ENCODE measurements at places on chromosomes 4 and X.
A peak's percentile ranks its signal among the peaks of the same experiment; 100 is the strongest.

GRCh38 chr4:40335525-40335894 is 377 bp downstream of the CHRNA9 start:
- DNase-seq, result no peak

GRCh38 chr4:154615211-154615610 is 2.8 kb upstream of the FGG start:
- no peak for DNase-seq

DNA sequence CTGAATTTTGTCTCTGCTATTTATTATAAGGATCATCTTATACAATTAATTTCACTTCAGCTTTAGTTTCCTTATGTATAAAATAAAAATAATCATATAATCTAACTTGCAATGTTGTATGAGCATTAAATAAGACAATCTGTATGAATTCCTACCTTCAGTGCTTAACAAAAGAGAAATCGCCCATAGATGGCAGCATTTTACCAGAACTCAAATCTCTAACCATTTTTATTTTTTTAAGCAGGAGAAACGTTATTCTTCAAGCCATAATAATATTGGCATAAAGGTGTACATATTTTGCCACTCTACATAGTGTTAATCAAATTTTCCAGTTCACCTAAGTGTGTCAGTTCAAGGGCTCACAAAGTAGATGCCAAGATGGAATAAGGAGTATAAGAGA is 78.8 kb downstream of the TMEM47 start:
- DNase-seq, result no peak

- no peak for DNase-seq
Measured at GRCh38 chr4:38740303-38740702, 42.5 kb downstream of the TLR10 start.

- DNase-seq, result no peak
Measured at GRCh38 chr4:101102114-101102742, 245.1 kb downstream of the PPP3CA start.

DNA sequence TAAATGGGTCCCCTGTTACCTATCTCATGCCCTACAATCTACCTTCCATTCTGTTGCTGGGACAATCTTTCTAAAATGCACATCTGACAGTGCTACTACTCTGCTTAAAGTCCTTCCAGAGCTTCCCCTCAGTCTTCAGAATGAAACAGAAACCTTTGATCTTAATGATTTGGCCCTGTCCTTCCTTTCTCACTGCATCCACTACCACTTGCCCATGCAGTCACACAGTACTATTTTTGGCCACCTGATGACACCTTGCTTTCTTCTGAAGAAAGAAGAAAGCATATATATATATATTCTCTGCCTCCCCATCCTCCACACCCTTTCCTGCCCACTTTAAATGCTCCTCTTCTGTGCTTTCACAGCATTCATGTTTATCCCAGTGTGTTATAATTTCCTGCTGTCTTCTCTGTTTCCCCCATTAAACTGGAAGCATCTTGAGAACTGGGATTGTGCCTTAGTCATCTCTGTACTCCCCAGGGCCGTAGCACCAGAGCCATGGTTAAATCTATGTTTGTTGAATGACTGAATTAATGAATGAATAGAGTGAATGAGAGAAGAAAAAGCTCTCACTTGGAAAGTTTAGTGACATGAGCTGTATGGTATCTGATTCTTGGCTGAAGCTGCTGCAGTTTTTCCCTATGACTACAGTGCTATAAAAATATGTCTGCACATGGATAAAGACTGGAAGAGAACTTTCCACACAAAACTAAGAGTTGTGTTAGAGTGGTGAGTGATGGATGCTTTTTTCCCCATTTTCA is 56.2 kb downstream of the RTL9 start:
- DNase-seq, result no peak

DNA sequence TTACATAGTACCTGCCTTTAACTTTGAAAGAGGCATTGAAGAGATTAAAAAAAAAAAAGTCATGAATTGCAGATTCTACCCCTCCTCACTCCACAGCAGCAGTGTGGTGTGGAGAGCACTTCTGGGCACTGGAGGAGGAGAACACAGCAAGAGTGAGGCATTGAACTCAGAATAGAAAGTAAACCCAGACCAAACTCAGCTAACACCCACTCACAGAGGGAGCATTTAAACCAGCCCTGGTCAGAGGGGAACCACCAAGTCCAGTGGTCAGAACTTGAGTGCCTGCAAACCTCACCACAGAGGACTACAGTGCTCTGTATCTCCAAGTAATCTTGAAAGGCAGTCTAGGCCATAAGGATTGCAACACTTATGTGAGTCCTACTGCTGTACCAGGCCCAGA is 15.6 kb upstream of the UGT2A1 start:
- DNase-seq, result no peak

GRCh38 chr4:81650606-81651242 is 179.0 kb upstream of the RASGEF1B start:
- no peak for DNase-seq

- no peak for DNase-seq
Measured at GRCh38 chr4:27638163-27638915, 777.7 kb downstream of the STIM2 start.

DNA sequence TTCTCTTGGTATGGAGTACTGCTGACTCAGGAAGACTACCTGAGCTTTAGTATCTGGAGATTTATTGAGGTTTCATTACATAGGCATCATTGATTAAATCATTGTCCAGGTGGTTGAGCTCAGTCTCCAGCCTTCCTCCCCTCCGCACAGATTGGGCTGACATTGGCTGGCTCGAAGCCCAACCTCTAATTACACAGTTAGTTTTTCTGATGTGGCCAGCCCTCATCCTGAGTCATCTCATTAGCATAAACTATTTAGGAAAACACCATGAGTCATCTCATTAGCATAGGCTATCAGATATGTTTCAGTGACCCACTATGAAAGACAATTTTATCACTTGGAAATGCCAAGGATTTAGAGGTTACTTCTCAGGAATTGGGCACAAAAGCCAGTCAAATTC is 93.9 kb upstream of the ANKRD50 start:
- DNase-seq, result no peak

DNA sequence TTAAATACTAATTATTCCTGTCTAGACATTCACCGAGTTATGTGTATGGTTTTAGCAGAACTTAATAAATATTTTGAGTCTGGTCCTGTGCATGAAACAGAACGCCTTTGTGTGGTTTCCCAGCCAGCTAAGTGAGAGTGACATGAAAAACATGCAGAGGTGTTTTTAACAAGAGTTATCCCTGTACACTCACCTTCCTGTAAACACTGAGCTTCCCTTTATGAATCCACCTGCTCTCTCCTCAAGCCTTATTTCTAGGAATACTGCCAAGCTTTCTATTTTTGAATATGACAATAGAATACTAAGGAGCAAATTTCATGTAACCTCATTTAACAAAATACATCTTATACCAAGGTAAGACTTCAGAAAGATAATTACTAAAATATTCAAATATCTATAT is 270.3 kb upstream of the CTSO start:
- DNase-seq, result no peak

DNA sequence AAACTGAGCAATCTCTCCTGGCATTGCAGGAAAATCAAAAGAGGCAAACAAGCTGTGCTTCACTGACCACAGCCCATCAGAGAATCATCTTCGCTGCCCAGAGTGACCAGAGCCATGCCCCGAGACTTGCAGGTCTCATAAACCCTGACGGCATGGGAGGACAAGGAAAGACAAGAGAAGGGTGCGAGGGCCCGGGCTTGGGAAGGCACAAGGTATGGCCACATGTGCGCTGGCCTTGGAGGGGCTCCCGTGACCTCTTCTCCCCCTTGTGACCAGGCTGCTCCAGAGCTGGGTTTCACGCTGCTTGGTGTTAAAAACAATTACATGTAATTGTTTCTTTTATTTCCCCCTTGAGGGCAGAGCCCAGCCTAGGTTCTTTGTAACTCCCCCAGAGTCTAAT is 20.8 kb downstream of the DCTD start:
- no peak for DNase-seq

- DNase-seq, result no peak
Measured at GRCh38 chr4:39641451-39641850, 2.8 kb upstream of the SMIM14 start.

GRCh38 chr4:12658146-12658545 is 826.0 kb downstream of the RAB28 start:
- no peak for DNase-seq

DNA sequence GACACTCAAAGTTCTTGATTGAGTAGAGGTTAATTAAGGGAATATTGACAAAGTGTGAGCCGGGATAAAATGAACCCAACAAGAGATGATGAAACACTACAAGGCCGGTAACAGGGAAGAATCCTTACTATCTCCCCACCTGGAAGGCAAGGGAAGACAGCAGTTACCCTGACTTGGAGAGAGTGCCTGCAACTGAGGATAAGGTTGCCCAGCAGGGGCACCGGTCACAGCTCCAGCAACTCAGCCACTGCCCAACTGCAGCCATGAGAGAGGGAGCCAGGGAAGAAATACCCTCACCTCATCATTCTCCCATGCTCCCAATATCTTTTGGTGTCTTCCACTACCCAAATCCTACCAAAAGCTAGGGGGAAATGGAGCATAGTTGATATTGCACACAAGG is 212.7 kb downstream of the KCTD8 start:
- no peak for DNase-seq

GRCh38 chr4:107276052-107276451 is 239.9 kb upstream of the DKK2 start:
- no peak for DNase-seq

DNA sequence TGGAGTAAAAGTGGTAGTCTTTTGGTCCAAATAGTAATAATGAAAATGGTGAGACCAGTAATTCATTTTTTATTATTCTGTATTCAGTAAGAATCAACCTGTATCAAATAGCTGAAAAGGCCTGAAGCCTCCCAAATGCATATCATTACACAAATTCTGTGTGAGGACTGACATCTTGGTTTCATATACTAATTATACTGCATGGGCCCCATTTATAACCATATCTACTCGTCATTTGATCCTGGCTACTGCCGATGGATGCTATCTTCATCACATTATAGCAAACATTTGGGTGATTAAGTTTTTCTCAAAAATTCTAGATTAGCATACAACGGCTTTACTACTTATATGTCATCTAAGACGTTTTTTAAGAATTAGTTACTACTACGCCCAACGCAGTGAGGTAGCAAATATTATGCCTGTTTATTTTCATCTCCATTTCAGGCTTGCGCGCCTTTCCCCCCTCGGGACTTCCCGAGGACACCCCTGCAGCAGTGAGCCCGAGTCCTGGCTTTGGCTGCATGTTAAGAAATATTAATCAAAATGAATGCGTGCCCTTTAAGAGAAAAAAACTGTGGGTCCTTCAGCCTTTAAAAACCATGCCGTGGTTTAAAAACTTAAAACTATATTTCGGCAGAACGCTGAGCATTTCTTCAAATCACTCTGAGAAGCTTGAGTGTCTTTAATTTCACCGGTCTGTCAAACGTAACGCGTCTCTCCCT is 814 bp upstream of the MMAA start:
- DNase-seq, result peak; percentile 6

- DNase-seq, result no peak
Measured at GRCh38 chr4:1883583-1883982, 12.4 kb downstream of the NSD2 start.

- no peak for DNase-seq
Measured at GRCh38 chr4:113026556-113026955, 22.9 kb upstream of the ANK2 start.
